ENCODE measurements at places on chromosomes 4 and X. TPM values are rescaled to one million over a fixed set of nuclear protein-coding genes. Genes with fewer than 3 reads are reported as not detected.
A peak's percentile ranks its signal among the peaks of the same experiment; 100 is the strongest.

CD99L2 gene
- polyA plus RNA-seq, result 33.2 TPM

CXCL8 gene
- 3.4 TPM for polyA plus RNA-seq

GRCh38 chr4:33882246-33882990 is 2361.9 kb downstream of the ARAP2 start:
- DNase-seq, result peak; percentile 8

- peak; percentile 10 for DNase-seq
These were observed 57.5 kb downstream of the GPR82 start for GRCh38 chrX:41781500-41781899.

Data from muscle of back (tissue), 13 donors.